Fibroblast of villous mesenchyme (primary cell): ENCODE measurements at places on chromosomes 3 and 15.

GRCh38 chr3:40923143-40923542, 276.2 kb upstream of the CTNNB1 start:
- DNase-seq = no peak

- DNase-seq = peak; percentile 84
Observed at GRCh38 chr3:14204515-14205284, 26.1 kb downstream of the LSM3 start.

- DNase-seq = peak; percentile 93
Observed at GRCh38 chr15:33089878-33090757, 104.4 kb downstream of the FMN1 start.

DNA sequence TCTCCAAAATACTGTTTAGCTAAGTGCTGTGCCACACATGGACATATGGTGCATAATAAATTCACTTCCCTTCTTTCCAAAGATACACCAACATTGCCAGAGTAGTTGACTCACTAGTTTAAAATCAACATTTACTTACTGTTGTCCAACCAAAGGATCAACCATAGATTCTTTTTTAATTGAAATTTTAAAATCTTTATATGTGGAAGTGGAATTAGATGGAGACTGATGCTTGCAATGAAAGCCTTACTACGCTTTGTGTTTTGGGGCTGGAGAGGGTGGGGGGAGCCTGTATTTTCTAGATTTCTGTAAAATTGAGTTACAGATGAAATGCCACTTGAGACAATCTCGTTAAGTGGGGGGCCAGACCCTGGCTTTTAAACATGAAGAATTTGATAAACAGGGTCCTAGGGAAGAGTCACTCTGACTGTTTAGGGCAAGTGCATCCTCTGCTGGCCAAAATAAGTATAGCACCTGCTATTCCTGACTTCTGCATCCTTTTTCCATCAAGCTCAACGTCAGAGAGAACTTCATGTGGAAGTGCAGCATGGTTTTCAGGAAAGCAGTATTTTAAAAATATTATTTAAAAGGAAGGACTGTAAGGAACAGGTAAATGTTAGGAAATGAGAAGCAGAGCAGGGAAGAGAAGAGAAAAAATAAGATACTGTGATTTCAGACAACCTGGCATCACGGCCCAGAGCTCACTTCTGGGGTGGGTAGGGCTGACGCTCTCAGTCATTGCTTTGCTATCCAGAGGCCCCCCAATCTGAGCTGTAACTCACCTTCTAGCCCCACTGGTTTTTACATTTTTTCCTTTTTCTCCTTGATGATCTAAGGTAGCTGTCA, 76.7 kb downstream of the BOC start:
- peak; percentile 71 for DNase-seq

DNA sequence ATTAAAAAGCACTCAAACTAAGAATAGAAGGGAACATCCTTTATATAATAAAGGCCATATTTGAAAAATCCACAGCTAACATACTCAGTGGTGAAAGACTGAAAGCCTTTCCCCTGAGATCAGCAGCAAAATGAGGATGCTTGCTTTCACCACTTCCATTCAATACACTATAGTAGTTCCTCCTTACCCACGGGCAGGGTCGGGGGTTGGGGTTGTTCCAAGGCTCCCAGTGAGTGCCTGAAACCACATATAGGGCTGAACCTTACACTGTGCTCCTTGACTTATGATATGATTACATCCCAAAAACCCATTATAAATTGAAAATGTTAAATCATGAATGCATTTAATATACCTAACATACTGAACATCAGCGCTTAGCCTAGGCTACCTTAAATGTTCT, 37.7 kb downstream of the ALDH1L1 start:
- DNase-seq = no peak

DNA sequence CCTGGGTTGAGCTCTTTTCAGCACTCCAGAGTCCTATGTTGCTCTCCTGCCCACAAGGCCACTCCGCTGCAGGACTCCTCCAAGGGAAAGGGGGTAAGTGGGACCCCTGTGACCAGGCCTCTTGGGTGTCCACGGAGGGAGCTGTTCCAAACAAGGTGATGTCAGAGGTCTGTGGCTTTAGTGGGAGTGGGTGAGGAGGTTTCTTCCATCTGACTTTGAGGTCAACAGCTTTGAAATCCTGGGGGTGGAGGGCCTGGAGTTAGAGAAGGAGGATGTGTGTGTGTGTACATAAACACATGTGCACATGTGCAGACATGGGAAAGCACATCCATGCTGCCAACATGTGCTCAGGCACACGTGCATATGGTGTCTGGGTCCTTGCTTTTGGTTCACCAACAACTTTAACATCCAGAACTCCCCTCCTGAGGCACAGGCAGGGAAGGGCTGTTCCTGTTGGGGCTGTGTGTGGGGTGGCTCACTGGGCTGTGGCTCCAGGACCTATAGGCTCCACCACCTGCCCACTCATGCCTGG, 51.4 kb upstream of the TMEM115 start:
- no peak for DNase-seq
